ENCODE measurements at places on chromosomes 1 and 21. TPM values are rescaled to one million over a fixed set of nuclear protein-coding genes. Genes with fewer than 3 reads are reported as not detected.

DNA sequence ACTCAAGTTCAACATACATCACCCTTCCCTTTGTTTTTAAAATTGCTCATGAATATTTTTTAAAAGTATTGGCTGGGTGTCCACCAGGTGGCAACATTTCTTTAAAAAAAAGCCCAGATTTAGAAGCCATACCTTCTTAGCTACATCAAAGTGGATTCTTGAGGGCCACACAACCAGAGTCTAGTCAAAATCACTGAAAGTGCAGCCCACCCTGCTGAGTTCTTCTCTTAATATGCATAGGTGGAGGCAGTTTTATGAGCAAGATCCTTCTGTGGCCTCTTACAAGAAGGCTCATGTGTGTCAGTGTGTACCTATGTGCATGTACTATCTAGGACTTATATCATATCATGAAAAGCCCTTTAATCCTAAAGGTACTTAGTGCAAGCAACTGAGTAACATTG, 16.9 kb upstream of the GNG12 start:
- H3K27ac ChIP-seq = no peak overlapping the region
- no peaks in the 10 kb centered on the region for H3K4me1 ChIP-seq
- H3K4me3 ChIP-seq = no peak overlapping the region
- no peak for DNase-seq

DNA sequence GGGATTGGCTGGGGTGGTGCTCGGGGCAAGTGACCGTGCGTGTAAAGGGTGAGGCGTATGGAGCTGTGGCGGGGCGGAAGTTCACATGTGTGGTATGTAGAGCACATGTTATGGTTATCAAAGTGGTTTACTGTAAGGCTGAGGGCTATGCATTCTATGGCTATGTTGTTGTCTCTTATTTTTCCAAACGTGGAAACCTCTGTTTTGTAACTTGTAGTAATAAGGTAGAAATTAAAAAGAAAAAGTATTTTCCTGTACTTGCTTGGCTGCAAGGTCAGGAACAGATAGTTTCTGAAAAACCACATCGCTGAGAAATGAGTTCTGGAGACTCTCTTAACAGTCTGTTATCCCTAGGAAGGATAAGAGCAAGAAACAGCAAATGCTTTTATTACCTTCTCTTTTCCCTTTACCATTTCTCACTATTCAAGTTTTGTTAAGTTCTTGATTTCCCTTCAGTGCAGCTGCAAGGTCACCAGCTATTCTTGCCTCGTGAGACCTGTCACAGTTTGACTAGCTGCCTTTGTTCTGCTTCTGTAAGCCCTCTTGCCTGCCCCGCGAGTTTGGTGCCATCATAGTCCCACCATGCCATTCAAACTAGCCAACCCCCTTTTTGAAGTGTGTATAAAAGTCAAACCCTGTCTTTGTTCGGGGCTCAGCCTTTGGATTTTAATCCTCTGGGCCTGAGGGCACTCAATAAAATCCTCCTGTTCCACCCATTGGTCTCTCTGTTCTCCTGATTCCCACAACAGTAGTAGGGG, 9.5 kb downstream of the RNU1-2 start:
- no peak overlapping the region for H3K27ac ChIP-seq
- H3K4me3 ChIP-seq = no peak overlapping the region
- no peaks in the 10 kb centered on the region for H3K27me3 ChIP-seq

GRCh38 chr1:109438798-109439297, 12.6 kb upstream of the PSMA5 start:
- no peak overlapping the region for H3K4me3 ChIP-seq

The SLC9A1 gene
- 24.5 TPM for total RNA-seq

The SH3BGR gene
- 1.4 TPM for total RNA-seq
